ENCODE measurements at places on chromosomes 4 and X.
A peak's percentile ranks its signal among the peaks of the same experiment; 100 is the strongest.

DNA sequence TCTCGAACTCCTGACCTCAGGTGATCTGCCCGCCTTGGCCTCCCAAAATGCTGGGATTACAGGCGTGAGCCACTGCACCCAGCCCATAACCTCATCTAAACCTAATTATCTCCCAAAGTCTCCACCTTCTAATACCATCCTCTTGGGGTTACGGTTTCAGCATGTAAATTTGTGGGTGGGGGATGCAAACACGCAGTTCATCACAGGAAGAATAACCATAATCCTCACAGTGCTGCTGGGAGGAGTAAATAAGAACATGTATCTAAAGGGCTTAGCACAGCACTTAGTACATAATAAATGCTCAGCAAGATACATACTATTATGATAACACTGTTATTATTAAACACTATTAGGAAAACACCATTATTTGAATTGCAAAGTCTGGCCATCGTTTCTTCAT is 116.4 kb downstream of the CORIN start:
- DNase-seq = no peak

GRCh38 chr4:38682336-38682735 is 18.3 kb downstream of the KLF3 start:
- no peak for DNase-seq

DNA sequence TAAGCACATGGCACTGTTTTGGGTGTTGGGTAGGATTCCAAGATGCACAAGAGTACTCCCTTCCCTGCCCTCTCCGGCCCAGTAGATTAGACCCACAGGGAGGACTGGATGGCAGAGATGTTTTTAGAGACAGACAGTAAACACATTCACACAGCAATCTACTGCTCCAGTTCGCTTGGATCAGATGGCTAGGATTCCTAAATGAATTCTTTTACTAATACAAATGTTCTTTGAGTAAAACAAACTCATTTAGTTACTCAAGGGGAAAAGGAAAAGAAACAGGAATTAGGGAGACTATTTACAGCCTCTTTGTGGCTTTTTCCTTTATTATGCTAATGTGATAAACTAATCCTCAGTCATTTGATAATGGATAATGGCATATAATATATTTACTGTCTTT is 5.9 kb downstream of the SNX25 start:
- no peak for DNase-seq

- DNase-seq = no peak
Measured at GRCh38 chr4:161936625-161937550, 226.9 kb downstream of the FSTL5 start.

GRCh38 chrX:140762061-140762460 is 52.5 kb downstream of the LINC00632 start:
- peak; percentile 39 for DNase-seq

- no peak for DNase-seq
Measured at GRCh38 chr4:141410839-141411238, 190.1 kb downstream of the ZNF330 start.

GRCh38 chrX:24023972-24024669 is 2.9 kb downstream of the KLHL15 start:
- DNase-seq = peak; percentile 8

DNA sequence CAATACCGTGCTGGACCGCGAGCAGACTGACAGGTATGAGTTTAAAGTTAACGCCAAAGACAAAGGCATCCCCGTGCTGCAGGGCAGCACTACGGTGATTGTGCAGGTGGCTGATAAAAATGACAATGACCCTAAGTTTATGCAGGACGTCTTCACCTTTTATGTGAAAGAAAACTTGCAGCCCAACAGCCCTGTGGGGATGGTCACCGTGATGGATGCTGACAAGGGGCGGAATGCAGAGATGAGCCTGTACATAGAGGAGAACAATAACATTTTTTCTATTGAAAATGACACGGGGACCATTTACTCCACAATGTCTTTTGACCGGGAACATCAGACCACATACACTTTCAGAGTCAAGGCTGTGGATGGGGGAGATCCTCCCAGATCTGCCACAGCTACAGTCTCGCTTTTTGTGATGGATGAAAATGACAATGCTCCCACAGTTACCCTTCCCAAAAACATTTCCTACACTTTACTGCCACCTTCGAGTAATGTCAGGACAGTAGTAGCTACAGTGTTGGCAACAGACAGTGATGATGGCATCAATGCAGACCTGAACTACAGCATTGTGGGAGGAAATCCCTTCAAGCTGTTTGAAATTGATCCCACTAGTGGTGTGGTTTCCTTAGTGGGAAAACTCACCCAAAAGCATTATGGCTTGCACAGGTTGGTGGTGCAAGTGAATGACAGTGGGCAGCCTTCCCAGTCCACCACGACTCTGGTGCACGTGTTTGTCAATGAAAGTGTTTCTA is 3.2 kb downstream of the PCDH7 start:
- DNase-seq = no peak

- DNase-seq = peak; percentile 90
Measured at GRCh38 chr4:143351774-143352451, 15.2 kb downstream of the GAB1 start.

DNA sequence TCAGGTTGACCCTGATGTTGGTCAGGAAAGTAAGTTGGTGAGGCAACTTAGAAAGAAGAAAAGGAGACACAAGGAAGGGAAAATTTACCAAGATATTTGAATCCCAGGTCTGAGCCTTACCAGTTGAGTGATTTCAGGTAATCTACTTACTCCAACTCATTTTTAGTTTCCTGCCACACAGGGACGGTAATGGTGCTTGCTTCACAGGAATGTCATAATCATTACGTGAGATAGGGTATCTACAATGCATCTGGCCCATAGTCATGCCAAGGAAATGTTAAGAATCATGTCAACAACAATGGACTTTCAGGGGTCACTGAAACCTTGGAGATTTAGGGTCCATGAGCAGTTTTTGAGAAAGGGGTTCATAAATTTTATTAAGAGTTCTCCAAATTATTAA is 195.4 kb upstream of the HHIP start:
- DNase-seq = no peak

DNA sequence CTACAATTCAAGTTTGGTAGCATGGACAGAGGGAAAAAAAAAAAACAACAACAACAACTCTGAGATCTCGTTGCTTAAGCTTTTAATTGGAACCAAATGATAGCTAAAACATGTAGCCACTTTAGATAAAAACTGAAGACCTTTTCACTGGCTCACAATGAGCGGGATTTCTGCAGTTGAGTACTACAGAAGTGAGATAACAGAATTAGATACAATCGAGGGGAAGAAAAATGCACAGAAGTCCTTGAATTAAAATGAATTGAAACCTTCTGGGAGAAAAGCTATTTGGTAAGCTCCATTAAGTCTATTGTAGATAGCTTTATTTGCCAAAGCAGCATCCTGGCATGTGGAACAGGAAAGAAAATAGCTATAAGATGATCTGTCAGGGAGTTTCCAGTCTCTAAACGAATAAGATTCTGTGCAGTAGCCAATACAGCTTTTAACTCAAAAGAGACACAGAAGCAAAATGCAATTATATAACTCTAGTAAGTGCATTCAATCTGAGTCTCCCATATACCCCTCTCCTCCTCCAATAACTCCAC is 248.5 kb downstream of the ENOX2 start:
- DNase-seq = no peak

DNA sequence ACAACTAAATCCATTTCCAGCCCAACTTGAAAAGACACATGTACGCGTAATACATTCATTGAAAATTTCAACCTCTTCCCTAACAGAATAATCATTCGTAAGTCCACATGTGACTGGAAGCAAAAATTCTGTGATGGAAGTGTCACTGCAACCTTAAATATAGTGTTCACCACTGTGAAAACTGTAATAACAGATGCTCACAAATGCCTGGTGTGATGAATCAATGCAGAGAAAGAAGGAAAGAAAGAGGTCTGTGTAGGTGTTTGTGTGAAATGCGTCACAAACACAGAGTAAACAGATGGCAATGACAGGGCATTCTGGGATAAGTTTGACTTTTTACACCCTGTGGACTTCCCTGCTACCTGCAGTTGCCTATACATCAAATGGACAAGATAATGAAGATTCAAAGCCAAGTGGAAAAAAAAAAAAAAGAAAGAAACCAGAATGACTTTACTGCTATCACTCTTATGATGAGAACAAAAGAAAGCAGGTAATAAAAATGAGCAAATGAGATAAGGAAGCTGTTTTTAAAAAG is 123.3 kb downstream of the EPHA5 start:
- no peak for DNase-seq

DNA sequence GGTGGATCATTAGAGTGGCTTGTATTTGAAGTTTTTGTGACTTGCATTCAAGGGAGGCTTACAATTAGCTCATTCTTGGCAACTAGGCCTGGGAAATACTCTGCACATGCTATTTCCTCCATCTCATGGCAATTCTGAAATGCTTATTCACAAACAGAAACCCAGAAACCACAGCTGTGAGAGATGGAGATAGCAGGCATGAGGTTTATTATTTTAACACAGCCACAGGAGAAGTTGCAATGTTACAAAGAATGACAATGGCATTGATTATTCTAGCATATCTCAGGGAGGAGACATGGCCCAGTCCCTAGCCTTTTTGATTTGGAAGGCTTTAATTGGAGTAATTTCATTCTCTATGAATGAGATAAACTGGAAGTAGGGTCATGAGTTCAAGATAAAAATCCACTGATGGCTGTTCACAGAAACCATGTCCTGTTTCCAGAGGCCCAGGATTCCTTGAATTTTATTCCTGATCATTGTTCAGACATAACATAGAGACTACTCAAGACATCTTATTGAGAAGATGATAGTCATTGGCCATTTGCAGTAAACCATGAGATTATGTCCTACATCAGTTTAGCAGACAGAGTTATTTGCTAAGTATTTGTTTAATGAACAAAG is 123.9 kb downstream of the MID1 start:
- DNase-seq = no peak

DNA sequence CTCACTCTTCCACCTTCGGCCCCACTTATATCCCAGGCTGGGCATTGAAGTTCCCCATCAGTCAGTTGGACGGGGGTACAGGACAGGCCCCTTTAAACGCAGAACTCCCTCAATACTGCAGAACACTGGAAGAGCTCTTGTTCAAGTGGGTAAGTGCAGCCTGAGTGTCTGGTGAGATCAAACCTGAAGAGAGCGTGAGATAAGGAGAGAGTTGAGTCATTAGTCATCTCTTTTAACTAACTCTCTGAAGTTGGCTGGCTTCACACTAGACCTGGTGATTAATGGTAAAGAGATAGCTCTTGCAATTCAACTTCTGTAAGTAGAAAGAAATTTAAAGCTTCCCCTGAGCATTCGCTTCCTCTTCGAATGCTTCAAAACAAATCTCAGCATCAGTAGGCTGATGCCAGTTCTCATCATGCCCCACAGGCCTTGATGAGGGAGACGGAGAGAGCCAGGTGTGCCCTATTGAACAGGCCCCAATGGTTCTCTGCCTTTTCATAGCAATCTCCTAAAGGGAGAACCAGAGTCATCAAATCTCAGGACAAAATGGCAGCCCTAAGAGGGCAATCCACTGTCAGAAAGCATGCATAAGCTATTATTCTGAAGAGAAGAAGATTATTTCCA is 41.0 kb upstream of the JADE1 start:
- DNase-seq = no peak

GRCh38 chr4:108272986-108273385 is 104.3 kb upstream of the LEF1 start:
- DNase-seq = no peak

- no peak for DNase-seq
Measured at GRCh38 chr4:81688085-81688484, 216.4 kb upstream of the RASGEF1B start.

GRCh38 chr4:185204238-185204910 is 574 bp upstream of the CFAP97 start:
- DNase-seq = peak; percentile 7

- no peak for DNase-seq
Measured at GRCh38 chr4:76306882-76307659, 538 bp downstream of the STBD1 start.

GRCh38 chrX:47651043-47651905 is 911 bp upstream of the ELK1 start:
- DNase-seq = peak; percentile 59

DNA sequence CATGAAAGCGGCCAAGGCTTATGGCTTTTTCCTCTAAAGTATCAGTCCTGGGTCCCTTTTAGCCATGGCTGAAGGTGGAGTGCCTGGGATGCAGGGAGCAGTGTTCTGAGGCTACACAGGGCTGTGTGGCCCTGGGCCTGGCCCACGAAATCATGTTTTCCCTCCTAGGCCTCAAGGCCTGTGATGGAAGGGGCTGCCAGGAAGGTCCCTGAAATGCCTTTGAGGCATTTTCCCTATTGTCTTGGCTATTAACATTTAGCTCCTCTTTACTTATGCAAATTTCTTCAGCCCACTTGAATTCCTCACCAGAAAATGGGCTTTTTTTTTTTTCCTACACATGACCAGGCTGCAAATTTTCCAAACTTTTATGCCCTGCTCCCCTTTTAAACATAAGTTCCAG is 657.0 kb downstream of the DACH2 start:
- DNase-seq = no peak

Measured in NCI-H1105 treated with DMSO at 0.1 percent for 48 hours (cell line).